ENCODE measurements at places on chromosomes 6 and 20.

- no peak for DNase-seq
Measured at GRCh38 chr6:37589198-37589597, 89.5 kb upstream of the CCDC167 start.

DNA sequence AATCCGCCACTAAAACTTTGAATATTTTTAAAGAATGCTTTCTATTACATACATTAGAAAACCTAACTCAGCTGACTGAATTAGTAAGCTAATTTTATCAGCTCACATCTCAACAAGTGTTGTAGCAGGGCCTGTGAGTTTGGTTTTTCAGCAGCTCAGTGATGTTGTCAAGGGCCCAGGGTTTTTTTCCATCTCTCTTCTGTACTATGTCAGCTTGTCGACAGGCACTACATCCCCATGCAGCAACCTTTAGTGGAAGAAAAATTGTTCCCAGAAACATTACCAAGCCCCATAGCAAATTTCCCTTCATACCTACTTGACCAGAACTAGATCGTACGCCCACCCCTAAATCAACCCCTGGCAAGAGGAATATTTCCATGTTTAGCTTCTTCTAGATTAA is 170.3 kb upstream of the TNFAIP3 start:
- no peak for DNase-seq

DNA sequence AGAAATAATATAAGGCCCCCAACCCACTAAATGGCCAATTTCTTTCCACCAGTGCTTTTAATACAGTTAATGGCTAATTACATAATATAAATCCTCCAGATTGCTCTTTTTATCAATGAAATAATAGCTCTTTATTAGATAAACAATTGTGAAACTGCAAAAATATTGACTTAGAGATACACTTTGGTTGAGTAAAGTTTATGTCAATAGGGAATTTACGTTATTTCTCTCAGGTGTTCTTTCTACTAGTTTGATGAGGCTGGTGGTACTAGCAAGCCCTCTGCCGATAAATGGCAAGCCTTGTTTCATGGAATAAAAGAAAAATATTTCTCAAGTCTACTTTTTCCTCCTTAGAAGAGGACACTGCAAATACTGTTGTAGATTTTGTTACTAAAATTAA is 18.9 kb downstream of the RFX6 start:
- DNase-seq: no peak

DNA sequence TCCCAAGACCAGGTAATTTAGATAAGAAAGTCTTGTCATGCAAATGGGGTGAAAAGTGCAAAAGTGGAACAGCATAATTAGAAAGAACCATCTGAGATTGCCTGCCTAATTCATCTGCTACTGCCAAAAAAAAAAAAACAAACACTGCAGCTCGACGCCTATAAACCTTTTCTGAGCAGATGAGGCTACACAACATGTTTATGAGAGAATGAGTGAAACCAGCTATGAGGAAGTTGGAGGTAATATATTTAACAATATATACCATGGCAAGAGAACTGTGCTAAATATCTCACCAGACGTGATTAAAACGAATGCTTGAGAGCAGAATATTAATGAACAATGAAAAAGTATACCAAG is 50.0 kb downstream of the LAMA4 start:
- DNase-seq: no peak

GRCh38 chr6:32852844-32853540 is 512 bp downstream of the TAP1 start:
- peak; percentile 44 for DNase-seq

GRCh38 chr20:63979557-63980316 is at the start of gene SAMD10:
SAMD10 (minus strand) TSS chr20:63979642; CDS start chr20:63979467, 175 bp downstream.
- DNase-seq: peak; percentile 52

DNA sequence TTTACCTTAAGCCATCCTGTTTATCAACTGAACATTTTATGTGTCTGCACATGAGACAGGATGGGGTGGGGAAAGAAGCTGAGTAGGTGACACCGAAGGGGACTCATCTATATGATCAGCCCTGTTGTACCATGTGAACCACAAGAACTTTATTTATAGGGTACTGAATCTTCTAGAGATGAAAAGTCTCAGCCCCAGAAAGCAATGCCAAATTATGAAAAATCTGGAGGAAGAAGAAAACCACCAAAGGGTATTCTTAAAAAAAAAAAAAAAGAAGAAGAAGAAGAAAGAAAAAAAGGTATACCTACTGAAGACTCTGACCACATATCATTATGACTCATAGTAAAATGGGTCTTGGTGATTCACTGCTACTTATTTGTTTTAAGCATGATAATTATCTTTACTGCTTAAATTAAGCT is 39.8 kb upstream of the HBS1L start:
- DNase-seq: no peak

DNA sequence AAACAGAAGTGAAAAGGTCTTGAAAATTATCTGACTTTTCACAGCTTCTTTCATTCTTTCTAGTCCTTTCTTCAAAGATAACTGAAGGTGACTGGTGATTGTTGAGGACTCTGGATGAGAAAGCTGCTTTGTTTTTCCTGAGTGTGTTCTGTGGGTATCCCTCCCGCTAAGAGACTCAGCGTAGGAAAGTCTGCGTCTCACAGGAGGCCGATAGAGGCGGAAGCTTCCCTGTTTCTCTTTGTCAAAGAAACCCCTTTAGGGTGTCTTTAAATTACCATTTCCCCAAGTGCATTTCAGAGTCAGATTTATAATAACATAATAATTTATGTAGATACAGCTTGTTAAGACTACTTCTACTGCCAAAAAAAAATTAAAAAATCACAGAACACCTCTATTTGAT is 31.2 kb upstream of the IRF4 start:
- DNase-seq: no peak

Measured in testis (tissue), 5 donors.